ENCODE measurements at places on chromosomes 11 and 22. TPM values are rescaled to one million over a fixed set of nuclear protein-coding genes. Genes with fewer than 3 reads are reported as not detected.

ART1 gene
- not detected for polyA plus RNA-seq

- no peak for DNase-seq
Measured at GRCh38 chr11:91230647-91231046, 994.0 kb upstream of the FAT3 start.

- DNase-seq = no peak
Measured at GRCh38 chr11:123594188-123594901, 60.1 kb downstream of the SCN3B start.

MUC5AC gene
- polyA plus RNA-seq = 0.01 TPM

DNA sequence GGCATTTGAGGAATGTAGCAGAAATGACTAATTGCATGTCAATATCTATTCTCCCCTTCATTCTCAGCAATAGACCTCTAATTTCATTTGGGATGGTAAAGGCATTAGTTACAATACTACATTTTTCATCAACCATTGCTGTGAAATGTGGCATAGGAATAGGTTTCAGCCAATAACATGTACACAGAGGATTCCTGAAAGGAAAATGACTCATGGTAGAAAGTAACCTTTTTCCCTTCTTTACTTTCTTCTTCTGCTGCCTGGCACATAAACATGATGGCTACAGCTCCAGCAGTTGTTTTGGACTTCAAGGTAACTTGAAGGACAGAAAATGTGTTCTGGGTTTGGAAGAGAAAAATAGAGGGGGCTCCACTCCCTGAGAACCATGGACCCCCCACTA, 231.8 kb upstream of the CTSC start:
- no peak for DNase-seq

All from GM12878 (cell line).